ENCODE measurements at places on chromosomes 4 and X. TPM values are rescaled to one million over a fixed set of nuclear protein-coding genes. Genes with fewer than 3 reads are reported as not detected.

ENPP6 gene
- total RNA-seq: not detected

TLR10 gene
- total RNA-seq: 0.38 TPM

EDA2R gene
- 0.40 TPM for total RNA-seq

GRCh38 chrX:130728208-130728607, 174.8 kb downstream of the ENOX2 start:
- no peak overlapping the region for H3K27ac ChIP-seq
- no peaks in the 10 kb centered on the region for H3K4me1 ChIP-seq
- no peak overlapping the region for H3K4me3 ChIP-seq
- H3K36me3 ChIP-seq: no peaks in the 10 kb centered on the region
- H3K27me3 ChIP-seq: no peaks in the 10 kb centered on the region
- no peak for DNase-seq

- DNase-seq: no peak
- no peaks in the 10 kb centered on the region for H3K27me3 ChIP-seq
- H3K4me3 ChIP-seq: no peak overlapping the region
- no peaks in the 10 kb centered on the region for H3K4me1 ChIP-seq
Observed at GRCh38 chr4:183632689-183633088, 26.3 kb downstream of the RWDD4 start.

GRCh38 chr4:177369372-177369771, 59.7 kb downstream of the NEIL3 start:
- H3K4me3 ChIP-seq: no peak overlapping the region
- H3K27ac ChIP-seq: no peak overlapping the region
- no peaks in the 10 kb centered on the region for H3K4me1 ChIP-seq
